ENCODE measurements at places on chromosomes 2 and 18.
A peak's percentile ranks its signal among the peaks of the same experiment; 100 is the strongest.

- no peak for DNase-seq
These were observed 18.2 kb downstream of the C2orf69 start for GRCh38 chr2:199929262-199929661.

- DNase-seq: no peak
These were observed 47.7 kb downstream of the PAX8 start for GRCh38 chr2:113231064-113231463.

GRCh38 chr2:182116774-182117173 lies 131.1 kb downstream of the PPP1R1C start:
- no peak for DNase-seq

DNA sequence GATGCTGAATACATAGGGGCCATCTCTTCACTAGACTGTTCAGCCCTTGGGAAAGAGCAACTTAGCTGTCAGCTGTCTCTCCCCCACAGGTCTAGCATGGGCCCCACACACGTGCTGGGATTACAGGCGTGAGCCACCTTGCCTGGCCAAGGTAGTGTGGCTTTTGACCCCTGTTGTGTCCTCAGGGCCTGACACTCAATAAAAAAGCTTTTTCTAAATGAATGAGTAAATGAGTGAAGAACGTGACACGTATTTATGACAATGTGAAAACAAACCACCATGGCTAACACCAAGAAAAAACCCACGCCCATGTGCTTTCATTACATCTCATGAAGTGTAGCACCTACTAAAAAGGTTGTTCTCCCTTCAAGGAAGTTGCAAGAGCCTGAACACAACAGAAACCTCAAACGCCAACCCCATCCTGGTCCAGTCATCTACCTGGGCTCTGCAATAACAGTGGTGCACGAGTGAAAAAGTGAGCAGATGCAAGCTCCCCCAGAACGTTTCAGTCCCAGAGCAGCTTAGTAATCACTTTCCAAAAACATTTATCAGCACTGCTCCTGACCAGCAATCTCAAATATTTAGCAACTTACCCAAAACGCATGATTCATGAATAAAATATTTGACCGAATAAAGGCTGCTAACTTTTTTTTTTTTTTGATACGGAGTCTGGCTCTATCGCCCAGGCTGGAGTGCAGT lies 3.4 kb downstream of the WDFY1 start:
- DNase-seq: peak; percentile 54

DNA sequence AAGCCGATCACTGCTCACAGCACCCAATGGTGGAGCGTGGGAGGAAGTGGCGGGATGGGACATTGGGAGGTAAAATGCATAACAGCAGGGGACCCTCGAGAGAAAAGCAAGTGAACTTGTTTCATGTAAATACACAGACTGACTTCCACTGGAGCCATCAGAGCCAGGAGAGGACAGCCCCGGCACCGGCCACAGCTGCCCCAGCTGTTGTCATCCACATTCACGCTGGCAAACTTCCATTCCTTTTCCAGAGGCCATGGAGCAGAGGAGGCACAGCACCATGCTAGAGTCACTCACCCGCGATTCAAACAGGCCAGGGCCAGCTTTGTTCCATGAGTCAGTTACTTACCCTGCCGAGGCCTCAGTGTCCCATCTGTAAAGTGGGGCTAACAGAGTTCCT lies 610.9 kb upstream of the SALL3 start:
- DNase-seq: no peak

DNA sequence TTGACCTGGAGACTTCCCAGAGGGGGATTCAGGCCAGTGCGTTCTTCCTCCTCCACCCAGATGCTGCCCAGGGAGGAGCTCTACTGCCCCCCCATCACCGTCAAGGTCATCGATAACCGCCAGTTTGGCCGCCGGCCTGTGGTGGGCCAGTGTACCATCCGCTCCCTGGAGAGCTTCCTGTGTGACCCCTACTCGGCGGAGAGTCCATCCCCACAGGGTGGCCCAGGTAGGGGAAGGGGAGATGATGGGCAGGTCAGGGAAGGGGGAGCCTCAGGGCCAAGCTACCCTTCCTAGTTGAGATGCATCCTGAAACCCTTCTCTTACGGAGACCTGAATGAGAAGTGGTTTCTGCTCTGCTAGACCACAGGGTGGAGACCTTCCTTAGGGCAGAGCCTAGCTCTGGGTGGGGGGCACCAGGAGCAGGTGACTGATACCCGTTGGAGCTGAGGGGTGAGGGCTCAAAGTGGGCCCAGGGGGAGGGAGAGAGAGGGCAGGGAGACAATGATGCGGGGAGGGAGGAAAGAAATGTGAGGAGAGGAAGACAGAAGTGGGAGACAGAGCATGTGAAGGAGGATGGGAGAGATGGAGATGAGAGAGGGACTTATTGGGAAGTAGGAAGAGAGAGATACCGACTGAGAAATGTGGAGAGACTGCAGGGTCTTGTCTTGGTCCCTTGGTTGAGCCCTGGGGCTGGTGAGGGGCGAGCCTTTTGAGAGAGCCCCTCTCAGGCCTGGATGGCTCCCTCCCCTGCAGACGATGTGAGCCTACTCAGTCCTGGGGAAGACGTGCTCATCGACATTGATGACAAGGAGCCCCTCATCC lies 159.4 kb downstream of the DYSF start:
- no peak for DNase-seq

DNA sequence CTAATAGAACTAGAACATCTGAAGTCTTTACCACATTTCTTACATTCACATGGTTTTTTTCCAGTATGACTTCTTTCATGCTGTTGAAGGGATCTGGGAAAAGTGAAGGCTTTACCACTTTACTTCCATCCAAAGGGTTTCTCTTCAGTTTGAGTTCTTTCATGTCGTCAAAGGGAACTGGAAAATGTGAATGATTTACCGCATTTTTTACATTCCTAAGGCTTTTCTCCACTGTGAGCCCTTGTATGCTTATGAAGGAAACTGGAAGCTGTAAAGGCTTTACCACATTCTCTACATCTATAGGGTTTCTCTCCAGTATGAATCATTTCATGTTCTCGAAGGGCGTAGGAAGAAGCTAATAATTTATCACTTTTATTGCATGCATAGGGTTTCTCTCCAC lies 46.7 kb downstream of the NBEAL1 start:
- DNase-seq: no peak

- DNase-seq: no peak
These were observed 85.1 kb downstream of the TMEM237 start for GRCh38 chr2:201558232-201558631.

- DNase-seq: no peak
These were observed 4.5 kb upstream of the TMSB10 start for GRCh38 chr2:84900971-84901370.

DNA sequence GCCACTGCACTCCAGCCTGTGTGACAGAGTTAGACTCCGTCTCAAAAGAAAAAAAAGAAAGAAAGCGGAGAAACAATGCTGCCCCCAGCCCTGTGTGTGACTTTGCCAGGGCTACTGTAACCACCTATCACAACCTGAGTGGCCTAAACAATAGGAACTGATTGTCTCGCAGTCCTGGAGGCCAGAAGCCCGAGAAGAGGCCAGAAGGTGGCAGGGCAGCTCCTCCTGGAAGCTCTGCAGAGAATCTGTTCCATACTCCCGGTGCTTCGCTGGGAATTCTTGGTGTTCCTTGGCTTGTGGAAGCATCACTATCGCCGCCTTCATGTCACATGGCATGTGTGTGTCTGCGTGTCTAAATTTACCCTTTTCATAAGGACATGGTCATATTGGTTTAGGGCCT lies 14.4 kb upstream of the RAB17 start:
- DNase-seq: no peak

DNA sequence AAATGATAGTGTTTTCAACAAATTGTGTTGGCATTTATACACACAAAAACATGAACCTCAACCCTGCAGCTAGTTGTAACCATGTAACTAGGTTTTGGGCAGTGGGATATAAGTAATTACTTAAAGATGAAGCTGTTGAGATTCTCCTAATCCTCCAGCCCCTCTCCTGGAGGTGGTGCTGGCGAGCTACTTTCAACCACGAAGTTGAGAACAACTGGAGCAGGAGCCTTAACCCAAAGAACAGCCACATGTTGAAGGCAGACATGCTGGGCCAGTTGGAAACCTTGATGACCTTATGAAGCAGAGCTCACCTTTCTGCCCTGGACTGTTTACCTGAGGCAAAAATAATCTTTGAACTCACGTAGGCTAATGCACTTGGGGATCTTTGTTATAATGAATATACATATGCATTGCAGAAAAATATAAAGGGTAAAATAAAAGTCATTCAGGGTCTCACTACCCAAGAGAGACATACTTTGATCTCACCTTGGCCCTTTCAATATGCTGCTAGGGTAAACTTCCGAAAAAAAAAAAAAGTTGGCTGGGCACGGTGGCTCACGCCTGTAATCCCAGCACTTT lies 89.6 kb upstream of the NPAS2 start:
- DNase-seq: no peak

- DNase-seq: no peak
These were observed 111.0 kb downstream of the CNTNAP5 start for GRCh38 chr2:124136110-124136509.

DNA sequence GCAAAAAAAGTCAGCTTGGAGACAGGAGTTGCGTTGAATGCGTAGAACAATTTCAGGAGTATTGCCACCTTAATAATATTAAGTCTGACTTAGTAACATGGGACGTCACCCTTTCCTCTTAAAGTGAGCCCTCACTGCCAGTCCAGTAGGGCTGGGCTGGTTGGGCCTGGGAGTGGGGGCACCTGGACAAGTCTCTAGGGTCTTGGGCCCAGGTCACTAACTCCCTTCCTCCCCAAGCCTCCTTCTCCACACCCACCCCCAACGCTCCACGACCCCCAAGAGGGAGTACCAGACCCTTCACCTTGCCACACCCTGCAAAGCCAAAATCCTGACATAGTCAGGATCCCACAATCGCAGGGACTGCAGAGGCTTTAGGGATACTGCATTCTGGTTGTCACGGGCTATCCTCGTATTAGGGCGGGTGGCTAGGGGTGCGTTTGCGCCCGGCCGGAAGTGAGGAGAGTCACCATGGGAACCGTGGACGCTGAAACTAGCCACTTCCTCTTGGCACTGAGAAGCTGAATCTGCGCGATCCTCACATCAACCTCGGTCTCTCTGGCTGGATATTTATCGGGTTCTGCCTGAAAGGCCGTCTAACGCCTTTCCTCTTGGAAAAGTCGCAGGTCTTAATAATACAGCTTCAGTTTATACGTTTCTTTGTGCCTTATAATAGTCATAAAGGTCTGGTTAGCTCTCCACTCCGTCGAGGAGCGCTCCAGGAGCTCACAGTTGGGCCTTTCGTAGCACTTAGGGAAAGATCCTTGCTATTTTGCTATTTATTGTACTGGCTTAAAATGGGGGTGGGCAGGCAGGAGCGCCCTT lies 10.3 kb upstream of the CXXC1 start:
- DNase-seq: peak; percentile 73

- DNase-seq: no peak
These were observed 243.1 kb upstream of the PXDN start for GRCh38 chr2:1987379-1987778.

GRCh38 chr18:38611036-38611964 lies 1045.7 kb upstream of the CELF4 start:
- DNase-seq: no peak

- DNase-seq: no peak
These were observed 33.1 kb downstream of the MBD2 start for GRCh38 chr18:54191352-54191751.

GRCh38 chr2:25285265-25286024 lies 56.3 kb downstream of the DNMT3A start:
- no peak for DNase-seq

DNA sequence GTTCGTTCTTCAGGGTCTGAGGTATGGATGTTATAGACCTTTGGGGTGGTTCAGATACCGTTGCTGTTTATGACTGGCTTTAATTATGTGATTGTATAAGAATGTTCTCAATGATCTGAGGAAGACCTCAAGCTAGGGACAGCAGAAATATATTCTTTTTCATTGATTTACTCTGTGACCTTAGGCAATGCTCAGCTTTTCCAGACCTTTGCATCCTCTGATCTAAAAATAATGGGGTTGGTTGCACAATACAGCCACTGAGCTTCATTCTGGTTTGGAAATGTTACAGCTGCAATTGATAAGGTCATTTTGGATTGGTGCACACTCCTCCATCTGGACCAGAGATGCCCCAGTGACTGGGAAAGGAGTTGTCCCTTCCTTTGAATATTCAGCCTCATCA lies 17.2 kb upstream of the CABYR start:
- no peak for DNase-seq

DNA sequence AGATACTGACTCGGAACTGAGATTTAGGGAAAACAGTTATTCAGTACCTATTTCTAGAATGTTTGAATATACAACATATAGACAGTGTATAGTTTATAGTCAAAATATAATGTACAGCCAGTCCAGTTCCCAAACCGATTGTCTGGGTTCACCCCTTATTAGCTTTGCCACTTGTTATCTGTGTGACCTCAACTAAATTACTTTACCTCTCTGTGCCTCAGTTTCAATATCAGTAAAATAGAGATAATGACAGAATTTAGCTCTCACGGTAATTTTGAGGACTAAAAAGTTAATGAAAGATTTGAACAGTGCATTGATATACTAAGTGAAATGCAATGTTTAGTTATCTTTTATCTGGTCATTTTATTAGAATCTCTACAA lies 750 bp upstream of the RIOK3 start:
- no peak for DNase-seq

GRCh38 chr2:16382451-16382850 lies 283.2 kb downstream of the CYRIA start:
- DNase-seq: no peak

GRCh38 chr2:110116033-110116710 lies 550 bp upstream of the MALL start:
- DNase-seq: no peak

GRCh38 chr2:44444881-44445280 lies 83.1 kb downstream of the CAMKMT start:
- DNase-seq: no peak

- no peak for DNase-seq
These were observed 171.0 kb downstream of the ANAPC1 start for GRCh38 chr2:111712940-111713515.

DNA sequence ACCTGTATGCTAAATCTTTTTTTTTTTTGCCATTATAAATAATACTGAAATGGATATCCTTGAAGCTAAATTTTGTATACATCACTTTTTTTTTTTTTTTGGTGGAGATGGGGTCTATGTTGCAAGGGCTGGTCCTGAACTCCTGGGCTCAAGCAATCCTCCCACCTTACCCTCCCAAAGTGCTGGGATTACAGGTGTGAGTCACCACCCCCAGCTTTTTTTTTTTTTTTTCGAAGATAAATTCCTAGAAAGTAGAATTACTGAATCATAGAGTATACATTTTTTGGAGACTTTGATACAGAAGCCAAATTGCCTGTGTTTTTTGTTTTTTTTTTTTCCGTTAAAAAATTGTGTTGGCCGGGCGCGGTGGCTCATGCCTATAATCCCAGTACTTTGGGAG lies 51.0 kb upstream of the MCFD2 start:
- DNase-seq: no peak

- no peak for DNase-seq
These were observed 196.3 kb downstream of the CTIF start for GRCh38 chr18:48735080-48735676.
